ENCODE measurements at places on chromosomes 5 and 9.

DNA sequence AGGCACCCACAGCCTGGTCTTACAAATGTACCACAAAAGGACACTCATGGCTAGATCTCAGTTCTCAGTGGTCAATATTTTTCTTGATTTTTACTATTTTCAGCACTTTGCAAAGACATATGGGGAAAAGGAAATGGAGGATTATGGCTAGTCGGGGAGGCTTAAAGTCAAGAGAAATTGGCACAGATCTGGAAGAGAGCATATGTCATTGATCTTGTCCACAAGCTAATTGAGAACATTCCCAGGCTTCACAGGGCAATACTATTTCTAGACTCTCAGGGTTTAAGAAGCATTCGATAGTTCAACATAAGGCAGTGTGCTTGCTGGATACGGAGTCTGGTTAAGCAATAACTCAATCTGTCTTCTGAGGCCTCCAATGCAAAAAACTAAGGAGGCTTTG, 285.8 kb downstream of the ZNF608 start:
- no peak for DNase-seq

DNA sequence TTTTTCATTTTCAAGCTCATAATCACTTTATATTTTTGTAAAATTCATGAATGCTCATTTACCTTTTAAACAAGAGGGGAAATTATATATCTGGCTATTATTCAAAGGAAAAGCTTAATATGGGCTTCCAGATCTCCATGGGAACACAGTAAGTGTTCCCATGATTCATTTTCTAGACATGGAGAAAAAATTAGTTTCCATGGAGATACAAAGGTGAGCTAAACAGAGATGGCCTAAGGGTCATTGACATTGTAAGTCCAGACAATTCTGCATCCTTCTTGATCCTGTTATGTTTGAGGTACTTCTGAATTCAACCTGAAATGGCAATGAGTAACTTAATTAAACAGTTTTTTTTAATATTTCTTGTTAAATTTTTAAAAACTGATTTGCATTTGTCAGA, 341.4 kb upstream of the PRR16 start:
- DNase-seq: no peak

DNA sequence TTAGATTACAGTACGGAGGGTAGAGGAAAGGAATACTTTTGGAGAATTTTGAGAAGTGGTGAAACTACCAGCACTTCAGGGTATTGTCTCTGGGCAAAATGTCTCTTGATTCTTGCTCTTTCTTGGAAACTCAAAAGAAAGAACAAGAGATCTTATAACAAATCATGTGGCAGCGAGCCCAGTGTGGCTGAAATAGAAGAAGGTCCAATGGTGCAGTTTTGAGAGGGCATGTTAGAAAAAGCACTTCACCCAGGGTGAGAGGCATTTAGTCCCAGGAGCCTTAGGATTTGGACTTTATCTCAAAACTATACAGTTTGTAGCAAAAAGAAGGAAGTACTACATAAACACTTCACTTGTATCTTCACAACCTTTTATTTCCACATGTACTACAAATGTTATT, 39.4 kb downstream of the NNT start:
- DNase-seq: no peak

DNA sequence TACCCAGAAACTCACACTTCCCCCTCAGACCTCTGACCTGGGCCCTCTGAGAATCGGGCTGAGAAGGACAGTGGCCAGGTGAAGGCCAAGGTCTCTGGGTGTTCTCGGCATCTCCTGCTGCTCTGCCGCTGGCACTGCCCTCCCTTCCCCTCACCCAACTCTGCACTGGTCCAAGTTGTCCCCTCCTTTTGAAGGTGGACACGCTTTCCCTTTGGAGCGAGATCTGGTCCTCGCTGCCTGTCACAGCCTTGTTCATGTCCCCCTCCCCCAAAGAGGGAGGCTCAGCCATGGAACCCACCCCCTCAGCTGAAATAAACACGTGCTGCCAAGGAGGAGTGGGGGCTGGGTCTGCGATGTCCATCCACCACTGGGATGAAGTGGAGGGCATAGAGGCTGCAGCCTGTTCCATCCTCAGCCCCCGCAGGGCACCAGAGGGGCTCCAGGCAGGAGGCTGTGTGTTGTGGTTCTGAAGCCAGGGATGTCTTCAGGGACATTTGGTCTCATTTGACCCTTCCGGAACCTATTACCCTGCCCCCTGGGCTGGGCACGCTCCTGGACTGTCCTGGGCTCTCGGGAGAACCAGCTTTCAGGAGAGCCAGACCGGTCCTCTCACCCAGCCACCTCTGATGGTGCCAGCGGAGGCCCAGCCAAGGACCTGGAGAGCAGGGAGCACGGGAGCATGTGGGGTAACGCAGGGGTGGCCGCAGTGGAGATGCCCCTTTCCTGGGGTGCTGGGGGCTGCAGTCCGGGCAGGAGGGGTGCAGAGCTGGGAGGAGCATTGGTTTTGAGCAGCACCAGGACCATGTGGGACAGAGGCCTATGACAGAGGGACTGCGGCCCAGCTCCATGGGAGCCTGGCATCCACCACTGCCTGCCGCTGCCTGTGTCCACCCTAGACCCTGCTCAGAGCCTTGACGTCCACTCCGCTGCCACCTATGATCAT, 4.7 kb upstream of the LCN2 start:
- DNase-seq: no peak

- DNase-seq: no peak
These were observed 103.2 kb downstream of the MED27 start for GRCh38 chr9:131976157-131977108.

GRCh38 chr5:80874162-80874561, 86.0 kb upstream of the RASGRF2 start:
- DNase-seq: no peak

GRCh38 chr9:4553951-4554381, 63.7 kb downstream of the SLC1A1 start:
- no peak for DNase-seq

- peak; percentile 54 for DNase-seq
These were observed 54.5 kb downstream of the ZNF366 start for GRCh38 chr5:72452515-72453245.

DNA sequence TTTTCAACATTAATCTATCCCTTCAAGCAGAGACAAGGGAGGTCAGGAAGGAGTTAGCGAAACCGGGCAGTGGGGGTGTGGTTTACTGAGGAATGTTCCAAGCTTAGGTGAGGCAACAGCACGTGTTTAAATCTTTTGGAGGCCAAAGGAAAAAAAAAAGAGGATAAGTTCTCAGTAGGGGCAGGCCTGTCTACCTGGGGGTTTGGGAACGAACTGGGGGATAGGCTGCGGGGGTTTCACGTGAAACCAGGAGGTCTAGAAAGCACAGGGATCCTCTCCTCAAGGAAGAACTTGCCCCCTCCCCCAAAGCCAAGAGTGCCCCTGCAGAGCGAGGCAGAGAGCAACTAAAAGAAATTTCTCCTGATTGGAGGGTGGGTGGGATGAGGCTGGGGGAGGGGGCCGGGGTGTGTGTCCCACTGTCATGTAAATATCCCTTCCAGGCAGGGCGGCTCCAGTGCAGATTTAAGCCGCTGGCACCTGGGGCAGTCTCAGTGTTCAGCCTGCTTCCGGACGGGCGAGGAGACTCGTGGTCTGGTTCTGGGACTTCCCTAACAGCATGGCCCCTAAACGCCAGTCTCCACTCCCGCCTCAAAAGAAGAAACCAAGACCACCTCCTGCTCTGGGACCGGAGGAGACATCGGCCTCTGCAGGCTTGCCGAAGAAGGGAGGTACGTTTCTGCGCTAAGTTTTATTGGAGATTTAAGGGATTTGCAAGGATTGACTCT, 5.5 kb upstream of the SET start:
- peak; percentile 77 for DNase-seq

DNA sequence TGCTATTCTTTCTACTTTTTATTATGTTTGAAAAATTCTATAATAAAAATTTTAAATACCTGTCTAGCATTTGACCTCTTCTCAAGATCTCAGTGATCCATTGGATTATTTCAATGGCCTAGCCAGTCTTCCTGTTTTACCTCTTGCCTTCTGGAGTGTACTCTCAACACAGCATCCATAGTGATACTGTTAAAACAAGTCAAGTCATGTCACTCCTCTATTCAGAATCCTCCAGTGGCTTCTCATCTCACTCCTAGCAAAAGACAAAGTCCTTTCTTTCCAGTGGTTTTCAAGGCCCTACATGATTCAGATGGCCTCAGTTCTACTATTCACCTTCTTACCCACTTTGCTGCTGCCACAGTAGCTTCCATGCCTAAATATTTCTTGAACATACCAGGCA, 1.8 kb downstream of the MARVELD2 start:
- DNase-seq: no peak

DNA sequence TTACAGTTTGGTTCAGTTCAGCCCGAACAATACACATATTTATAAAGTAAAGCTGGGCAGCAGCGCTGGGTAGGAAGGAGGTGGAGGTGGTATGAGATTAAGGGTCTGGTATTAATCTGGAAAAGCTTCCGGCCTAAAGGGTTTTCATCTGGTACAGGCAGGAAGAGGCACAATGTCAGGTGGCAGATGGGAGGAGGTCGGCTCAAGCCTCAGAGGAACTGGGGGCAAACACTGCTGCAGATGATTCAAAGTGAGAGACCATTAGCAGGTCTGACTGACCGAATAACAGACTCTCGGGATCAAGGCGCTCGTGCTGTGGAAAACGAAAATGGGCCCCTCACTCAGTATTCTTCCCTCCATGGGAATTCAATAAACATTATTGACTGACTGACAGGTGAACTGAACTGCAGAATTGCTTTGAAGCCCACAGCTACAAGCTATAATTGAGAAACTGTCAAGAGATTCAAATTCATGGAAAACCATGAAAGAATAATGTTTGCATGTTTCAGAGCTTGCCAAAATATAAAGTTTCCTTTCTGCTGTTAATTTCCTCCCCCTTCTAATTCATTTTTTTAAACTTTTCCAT, 75.3 kb downstream of the TMEM167A start:
- DNase-seq: no peak

GRCh38 chr9:89899573-89899972, 294.8 kb downstream of the GADD45G start:
- no peak for DNase-seq

DNA sequence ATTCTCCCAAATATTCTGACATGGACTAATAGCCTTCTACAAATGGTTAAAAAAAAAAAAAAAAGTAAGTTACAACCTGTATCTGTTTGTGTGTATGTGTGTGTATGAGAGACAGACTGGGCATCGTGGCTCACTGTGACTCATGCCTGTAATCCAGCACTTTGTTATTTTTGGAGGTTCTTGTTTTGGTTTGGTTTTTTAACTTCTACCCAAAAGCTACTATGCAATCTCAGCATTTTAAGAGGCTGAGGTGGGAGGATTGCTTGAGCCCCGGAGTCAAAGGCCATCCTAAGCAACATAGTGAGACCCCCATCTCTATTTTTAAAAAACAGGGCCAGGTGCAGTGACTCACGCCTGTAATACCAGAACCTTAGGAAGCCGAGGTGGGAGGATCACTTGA, 17.6 kb upstream of the HAVCR1 start:
- DNase-seq: no peak

DNA sequence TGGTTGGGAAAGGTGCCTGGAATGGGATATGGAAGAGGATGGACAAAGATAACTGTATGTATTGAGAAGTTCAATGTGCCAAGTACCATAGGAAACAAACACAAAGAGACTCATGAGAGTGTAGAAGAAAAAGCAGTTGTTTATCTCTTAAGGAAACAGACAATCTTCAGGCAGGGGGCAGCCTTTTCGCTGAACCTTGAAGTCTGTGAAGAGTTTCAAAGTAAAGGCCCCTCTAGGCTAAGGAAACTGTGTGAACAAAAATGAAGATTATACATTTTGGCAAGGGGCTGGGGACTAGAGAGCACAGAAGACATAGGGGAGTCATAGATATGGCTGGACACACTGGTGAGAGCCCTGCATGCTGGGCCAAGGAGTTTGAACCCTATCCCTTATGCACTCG, 27.5 kb upstream of the FRMPD1 start:
- DNase-seq: no peak

GRCh38 chr9:98341157-98342097, 86.0 kb upstream of the TBC1D2 start:
- DNase-seq: no peak

DNA sequence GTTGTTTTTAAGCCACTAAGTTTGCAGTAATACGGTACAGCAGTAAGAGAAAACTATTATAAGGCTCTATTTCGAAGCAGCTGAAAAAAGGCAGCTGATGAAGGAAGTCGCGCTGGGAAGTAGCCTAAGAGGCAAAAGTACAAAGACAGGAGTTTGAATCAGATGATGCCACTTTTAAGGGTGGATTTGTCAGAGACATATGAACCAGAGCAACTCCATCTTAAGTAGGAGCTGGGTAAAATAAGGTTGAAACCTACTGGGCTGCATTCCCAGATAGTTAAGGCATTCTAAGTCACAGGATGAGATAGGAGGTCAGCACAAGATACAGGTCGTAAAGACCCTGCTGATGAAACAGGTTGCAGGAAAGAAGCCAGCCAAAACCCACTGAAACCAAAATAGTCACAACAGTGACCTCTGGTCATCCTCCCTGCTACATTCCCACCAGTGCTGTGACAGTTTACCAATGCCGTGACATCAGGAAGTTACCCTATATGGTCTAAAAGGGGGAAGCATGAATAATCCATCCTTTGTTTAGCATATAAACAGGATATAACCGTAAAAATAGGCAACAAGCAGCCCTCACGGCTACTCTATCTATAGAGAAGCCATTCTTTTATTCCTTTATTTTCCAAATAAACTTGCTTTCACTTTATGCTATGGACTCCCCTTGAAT, 91.8 kb upstream of the PRSS3 start:
- DNase-seq: no peak

GRCh38 chr9:115972362-115972761, 181.2 kb upstream of the PAPPA start:
- DNase-seq: no peak
